ENCODE measurements at places on chromosomes 1 and 21.

GRCh38 chr21:35646606-35647005 lies 413.7 kb downstream of the SETD4 start:
- DNase-seq = no peak

- no peak for DNase-seq
Measured at GRCh38 chr1:28537457-28538199, 15.3 kb upstream of the TRNAU1AP start.

DNA sequence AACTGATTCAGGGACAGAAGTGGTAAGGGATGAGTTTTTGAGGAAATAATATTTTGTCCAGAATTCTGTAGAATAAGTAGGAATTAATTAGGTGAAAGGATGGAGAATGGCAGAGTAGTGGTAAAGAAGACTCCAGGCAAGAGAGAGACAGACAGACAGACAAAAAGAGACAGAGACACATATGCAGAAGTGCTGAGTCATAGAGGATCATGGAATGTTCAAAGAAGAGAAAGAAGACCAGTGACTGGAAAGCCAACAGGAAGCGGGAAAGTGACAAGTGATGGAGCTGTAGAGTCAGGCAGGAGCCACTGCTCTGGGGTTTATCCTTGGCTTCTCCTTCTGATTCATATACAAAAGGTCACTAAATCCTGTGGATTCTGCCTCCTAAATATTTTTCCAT lies 85.9 kb downstream of the UROD start:
- no peak for DNase-seq

GRCh38 chr1:7651203-7651602 lies 119.9 kb upstream of the VAMP3 start:
- DNase-seq = no peak

- peak; percentile 42 for DNase-seq
Measured at GRCh38 chr1:108828074-108828961, 28.6 kb downstream of the AKNAD1 start.

GRCh38 chr1:236338096-236338495 lies 56.0 kb upstream of the EDARADD start:
- DNase-seq = no peak

GRCh38 chr1:31748365-31748764 lies 15.8 kb downstream of the ADGRB2 start:
- DNase-seq = no peak
